ENCODE measurements at places on chromosomes 11 and 22. TPM values are rescaled to one million over a fixed set of nuclear protein-coding genes. Genes with fewer than 3 reads are reported as not detected.

Gene PKDREJ
- under 0.01 TPM for total RNA-seq

Gene NXPE4
- total RNA-seq = not detected

Gene OSM
- total RNA-seq = not detected

Gene SCT
- not detected for total RNA-seq

Gene ROBO3
- total RNA-seq = 4.2 TPM

Gene BARX2
- total RNA-seq = not detected

Gene MUC6
- total RNA-seq = not detected

All from smooth muscle cell of the pulmonary artery (primary cell).